ENCODE measurements at places on chromosomes 16 and 17.
A peak's percentile ranks its signal among the peaks of the same experiment; 100 is the strongest.

DNA sequence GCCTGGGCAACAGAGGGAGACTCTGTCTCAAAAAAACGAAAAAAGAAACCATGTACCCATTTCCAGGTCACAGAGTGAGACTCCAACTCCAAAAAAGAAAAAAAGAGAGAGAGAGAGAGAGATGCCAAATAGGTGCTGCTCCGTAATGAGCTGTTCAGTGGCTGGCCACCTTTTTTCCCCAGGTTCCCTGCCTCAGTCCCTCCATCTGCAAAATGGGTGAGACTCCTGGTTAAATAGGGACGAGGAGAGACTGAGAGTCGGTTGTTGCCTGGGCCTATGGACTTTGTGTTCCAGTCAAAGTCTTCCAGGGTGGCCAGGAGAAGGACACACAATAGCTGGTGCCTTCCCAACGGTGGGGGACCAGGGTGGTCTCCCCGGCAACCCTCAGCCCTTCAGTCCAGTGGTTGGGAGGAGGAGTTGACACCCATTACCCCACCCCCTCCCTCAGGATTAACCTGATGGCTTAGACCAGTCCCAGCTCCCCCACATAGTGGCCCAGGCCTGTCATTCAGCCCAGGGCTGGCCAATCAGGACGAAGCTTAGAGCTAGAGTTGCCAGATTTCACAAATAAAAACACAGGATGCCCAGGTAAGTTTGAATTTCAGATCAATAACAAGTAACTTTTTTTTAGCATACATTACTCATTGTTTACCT is 258.2 kb downstream of the PARN start:
- no peak for DNase-seq

GRCh38 chr16:4373909-4374742 is 2.5 kb downstream of the VASN start:
- peak; percentile 97 for DNase-seq

- DNase-seq, result peak; percentile 28
These were observed 28.7 kb upstream of the GAS7 start for GRCh38 chr17:10226930-10227695.

GRCh38 chr17:62656446-62656845 is 29.0 kb downstream of the MRC2 start:
- no peak for DNase-seq

DNA sequence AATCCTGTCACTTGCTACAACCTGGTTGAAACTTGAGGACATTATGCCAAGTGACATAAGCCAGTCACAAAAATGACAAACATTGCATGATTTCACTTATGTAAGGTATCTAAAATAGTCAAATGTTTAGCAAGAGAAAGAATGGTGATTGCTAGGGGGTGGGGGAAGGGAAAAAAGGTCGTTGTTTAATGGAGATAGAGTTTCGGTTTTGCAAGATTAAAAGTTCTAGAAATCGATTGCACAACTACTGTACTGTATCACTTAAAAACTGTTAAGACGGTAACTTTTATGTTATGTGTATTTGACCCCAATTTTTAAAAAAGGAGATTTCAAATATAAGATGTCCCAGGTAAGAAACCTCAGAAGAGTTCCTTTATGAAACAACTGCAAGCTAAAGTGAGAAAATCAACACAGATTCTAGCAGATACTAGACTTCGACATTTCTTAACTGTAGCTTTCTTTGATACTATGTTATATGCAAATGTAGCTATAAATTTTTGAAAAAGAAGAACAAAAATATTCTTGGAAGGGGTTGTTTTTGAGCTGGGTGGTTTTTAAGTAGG is 5.9 kb downstream of the MEOX1 start:
- DNase-seq, result no peak

DNA sequence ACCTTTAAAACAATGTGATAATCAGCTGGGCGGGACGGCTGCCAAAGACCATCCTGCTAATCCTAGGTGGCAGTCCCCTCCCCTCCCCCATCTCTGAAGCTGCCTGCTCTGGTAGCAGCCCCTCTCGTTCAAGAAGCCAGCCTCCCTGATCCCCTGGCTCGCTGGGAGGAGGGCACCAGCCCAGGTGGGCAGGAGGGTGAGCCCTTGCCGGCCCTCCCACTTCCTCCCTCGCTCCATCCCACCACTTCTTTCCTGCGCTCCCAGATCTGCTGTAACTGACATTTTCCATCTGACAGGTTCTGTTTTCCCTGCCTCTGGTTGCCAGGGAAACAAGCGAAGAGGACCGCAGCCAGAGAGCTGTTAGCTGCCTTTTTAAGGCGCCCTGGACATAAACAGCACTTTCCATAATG is 155.7 kb upstream of the TNRC6C start:
- no peak for DNase-seq

- DNase-seq, result no peak
These were observed 32.3 kb upstream of the GOSR2 start for GRCh38 chr17:46890638-46891037.

- DNase-seq, result peak; percentile 16
These were observed 18.6 kb downstream of the FLOT2 start for GRCh38 chr17:28878981-28879380.

GRCh38 chr16:85557083-85557970 is 55.8 kb upstream of the GSE1 start:
- no peak for DNase-seq

GRCh38 chr16:27377666-27378485 is 24.1 kb upstream of the IL21R start:
- no peak for DNase-seq

- DNase-seq, result peak; percentile 65
These were observed 480 bp downstream of the TXNL4B start for GRCh38 chr16:72092832-72093447.

DNA sequence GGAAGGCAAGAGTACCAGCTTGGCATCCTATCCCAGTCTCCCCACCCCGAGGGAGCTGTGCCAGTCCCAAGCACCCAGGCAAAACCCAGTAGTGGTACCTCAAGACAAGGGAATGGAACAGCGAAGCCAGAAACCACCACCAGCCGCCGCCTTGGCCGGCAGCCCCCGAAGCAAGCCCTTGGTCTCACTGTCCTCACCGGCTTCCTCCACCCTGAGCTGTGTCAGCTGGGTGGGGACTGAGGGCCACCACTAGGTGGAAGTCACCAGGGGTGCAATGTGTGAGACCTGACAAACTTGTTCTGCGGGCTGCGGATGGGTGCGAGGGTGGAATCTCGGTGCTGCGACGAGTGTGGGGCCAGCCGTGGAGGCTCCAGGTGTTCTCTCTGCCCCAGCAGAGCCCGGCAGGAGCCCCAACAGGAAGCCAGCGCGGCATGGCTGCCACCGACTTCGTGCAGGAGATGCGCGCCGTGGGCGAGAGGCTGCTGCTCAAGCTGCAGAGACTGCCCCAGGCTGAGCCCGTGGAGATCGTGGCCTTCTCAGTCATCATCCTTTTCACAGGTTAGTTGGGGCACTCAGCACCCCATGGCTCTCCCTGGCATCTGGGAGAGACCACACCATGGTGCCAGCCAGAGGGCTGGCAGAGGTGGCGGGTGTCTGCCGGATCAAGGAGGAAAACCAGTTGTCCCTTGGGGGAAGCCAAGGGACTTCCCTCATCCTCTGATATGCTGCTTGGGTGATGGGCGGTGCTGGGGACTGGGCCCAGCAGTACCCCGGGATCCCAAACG is 6.7 kb downstream of the SMIM5 start:
- DNase-seq, result no peak

DNA sequence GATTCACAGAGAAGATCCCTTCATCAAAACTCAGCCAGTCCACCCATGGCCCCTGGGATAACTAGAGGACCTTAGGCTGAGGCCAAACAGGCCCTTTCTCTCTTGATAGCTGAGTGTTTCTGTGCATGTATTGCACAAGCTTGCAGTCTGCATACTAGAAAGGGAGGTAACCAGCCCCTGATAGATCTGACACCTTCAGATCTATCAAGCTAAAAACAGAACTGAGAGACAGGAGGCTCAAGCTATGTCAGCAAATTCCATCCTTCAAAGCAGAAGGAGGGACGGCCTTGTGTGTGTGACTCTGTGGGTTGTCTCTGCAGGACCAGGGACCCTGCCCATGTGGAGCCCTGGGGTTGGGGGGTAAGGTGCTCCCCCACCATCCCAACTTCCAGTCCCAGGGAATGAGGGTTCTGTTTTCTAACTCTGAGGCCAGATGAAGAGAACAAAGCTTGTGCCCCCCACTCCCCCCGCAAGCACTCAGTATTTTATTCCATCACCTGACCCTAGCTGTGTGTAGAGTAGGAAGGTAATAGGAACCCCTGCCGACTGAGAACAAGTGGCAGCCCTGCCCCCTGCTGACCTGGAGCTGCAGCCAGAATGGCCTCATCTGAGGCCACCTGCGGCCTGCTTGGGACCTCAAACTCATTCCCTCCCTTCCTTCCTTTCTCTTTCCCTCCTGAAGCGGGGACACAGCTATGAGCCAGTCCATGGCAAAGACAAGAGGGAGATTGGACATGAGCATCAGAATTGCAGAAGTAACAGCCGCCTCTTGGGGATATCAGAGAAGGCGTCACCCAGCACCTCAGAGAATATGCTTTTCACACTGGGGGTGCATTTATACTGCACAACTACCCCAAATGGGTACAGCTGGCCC is 63.8 kb downstream of the SMPD3 start:
- DNase-seq, result no peak

- DNase-seq, result no peak
These were observed 43.8 kb downstream of the TBCD start for GRCh38 chr17:82795615-82796014.

- DNase-seq, result no peak
These were observed 412.3 kb downstream of the XYLT1 start for GRCh38 chr16:17058471-17058870.

DNA sequence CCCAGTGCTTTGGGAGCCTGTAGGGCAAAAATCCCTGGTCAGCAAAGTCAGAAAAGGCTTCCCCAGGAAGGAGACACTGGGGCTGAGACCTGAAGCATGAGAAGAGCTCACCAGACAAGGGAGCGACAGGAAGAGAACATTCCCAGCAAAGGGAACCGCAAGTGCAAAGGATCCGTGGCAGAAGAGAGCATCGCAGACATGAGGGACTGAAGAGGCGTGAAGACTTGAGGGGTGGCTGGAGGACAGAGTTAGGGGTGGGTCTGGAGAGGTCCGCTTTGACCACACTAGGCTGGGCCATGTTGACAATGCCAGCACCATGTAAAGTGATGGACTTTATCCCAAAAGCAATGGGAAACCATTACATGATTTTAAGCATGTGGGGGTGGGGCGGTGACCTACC is 128.1 kb upstream of the IRX3 start:
- DNase-seq, result no peak

DNA sequence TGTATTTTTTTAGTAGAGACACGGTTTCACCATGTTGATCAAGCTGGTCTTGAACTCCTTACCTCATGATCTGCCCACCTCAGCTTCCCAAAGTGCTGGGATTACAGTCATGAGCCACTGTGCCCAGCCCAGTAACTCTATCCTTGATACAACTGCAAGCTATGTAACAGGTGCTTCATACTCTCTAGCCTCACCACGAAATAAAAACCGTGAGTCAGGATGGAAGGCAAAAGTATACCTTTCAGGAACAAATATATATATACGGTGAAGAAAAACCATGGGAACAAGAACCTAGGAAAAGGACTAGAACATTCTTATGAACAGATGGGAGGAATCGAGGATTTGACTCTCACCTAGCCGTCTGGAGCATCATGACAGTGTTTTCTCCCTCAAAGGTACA is 9.6 kb upstream of the FBF1 start:
- DNase-seq, result no peak

DNA sequence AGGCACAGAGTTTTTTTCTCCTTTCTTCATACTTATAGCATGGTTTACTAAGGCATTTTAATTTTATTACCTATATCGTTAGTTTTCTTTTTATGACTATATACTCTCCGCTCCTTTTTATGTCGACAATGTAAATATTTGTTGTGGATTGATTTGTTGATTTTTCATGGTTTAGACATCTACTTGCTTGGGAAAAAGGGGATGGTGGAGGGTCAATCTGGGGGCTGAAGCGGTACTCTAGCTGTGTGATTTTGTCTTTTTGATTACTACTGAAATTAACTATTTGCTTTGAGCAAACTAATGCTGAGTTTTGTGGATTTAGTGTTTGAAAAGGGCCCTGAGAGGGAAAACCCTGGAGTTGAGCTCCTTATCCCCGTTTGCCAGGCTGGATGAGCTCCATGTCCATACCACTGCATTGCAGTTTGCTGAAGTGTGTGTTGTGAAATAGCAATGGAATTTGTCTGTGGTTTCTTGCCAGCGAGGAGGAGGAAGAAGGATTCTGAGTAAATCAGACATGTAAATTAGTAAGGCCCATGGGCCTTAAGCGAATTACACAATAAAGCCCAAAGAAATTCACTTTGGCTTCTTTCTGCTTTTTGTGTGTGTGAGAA is 72.0 kb downstream of the FTO start:
- DNase-seq, result peak; percentile 98

DNA sequence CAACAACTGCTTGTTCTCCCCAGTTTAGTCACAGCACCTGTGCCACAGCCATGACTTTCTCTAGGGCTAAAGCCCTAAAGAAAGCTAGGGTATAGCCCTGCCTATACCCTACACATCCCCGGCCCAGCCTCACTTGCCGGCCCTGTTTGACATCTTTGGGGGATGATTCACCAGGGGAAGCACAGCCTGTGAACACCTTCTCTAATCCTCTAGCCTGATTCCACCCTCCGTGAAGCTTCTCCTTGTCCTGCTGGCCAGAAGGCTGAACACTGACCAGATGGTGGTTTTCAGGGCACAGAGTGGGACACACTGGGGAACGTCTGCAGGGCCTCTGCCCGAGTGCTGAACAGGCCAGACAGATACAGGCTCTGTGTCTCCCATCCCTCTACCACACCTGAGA is 6.0 kb downstream of the CLEC16A start:
- DNase-seq, result no peak

- no peak for DNase-seq
These were observed 17.9 kb downstream of the TANGO6 start for GRCh38 chr16:68860978-68861892.

DNA sequence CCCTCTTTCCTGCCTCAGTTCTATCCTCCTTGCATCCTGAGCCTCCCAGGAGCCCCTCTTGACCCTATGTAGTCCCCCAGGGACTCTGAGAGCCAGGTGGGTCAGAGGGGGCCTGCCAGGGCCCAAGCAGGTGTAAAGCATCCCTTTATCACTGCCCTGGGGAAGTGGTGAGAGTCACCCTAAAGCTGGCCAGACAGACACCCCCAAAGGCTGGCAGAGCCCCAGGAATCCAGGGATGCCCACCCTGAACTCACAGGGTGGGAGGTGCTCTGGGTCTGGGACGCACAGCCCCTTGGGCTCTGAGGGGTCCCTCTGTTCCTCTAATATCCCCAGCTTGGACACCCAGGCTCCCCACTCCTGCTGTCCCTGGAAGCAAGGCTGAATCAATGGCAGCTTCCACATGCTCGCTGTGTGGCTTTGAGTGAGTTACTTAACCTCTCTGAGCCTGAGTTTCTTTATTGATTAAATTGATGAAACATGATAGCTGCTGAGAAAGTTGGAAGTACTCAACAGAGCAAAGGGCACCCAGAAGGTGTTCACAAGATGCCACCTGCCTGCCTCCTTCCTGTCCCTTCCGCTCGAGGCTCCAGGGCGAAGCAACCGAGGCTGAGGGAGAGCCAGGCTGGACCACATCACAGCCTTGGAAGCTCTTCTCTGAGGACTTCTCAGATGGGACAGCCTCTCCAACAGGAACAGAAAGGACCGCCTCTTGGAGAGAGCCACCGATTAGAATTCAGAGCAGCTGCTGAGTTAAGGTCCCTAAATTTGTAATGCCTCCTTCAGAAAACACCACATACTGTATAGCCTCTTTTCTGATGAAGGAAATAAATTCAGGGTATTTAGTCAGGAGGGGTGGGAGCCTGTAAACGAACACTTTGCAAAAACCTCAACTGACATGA is 67.1 kb upstream of the DOC2B start:
- no peak for DNase-seq

- peak; percentile 50 for DNase-seq
These were observed 1032.2 kb downstream of the CDH11 start for GRCh38 chr16:64089697-64090096.

Measured in fibroblast of skin of right quadriceps (primary cell).